ENCODE measurements at places on chromosomes 16 and 17.

- no peak for DNase-seq
Observed at GRCh38 chr16:88017587-88018101, 66.4 kb downstream of the BANP start.

GRCh38 chr16:456891-457483 is 31.5 kb downstream of the RAB11FIP3 start:
- DNase-seq, result no peak

- no peak for DNase-seq
Observed at GRCh38 chr17:11302401-11303186, 61.6 kb downstream of the SHISA6 start.

DNA sequence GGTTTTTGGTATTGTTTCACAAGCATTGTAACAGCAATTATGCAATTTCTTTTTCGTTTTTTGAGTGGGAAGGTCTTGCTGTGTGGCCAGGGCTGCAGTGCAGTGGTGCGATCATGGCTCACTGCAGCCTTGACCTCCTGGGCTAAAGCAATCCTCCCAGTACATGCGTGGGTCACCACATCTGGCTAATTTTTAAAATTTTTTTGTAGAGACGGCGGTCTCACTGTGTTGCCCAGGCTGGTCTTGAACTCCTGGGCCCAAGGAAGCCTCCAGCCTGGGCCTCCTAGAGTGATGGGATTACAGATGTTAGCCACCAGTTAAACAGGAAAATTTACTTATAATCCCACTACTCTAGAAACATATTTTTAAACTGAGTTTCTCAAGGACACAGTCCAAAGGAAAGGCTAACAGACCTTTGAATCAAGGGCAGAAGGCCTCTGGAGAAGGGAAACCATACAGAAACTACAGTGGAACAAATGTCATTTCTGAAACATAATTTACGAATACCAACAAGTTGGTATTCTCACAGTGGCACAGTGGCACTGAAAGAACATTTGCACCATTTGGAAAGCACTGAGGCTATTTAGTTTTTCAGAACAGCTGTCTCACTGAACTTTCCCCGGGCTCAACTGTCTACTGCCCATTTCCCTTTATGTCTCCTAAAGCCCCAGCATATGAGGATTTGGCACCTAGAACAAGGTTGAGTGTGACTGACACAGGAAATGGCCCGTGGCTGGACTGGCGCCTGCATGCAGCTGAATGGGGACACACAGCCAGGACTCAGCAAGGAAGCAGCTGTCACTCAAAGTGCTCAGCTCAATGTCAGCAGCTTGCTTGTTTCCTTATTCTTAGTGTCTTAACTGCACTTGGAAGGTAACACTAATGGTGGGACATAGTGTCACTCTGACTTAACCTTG is 2.8 kb upstream of the PRKAR1A start:
- DNase-seq, result no peak

GRCh38 chr16:27258241-27258734 is 10.3 kb downstream of the NSMCE1 start:
- DNase-seq, result no peak

DNA sequence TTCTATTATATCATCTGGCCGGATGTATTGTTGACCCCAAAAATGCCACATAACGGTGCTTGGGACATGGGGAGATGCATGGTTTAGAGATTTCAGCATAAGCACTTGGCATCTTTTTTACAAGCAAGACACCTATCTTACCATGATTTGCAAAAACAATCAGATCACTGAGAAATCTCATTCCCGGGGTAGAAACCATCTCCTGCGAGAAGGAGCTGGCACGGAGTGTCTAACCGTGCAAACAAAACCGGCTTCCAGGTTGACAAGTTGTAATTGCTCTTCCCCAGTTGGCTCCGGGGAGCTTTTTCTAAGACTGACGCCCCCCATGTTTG is 1.0 kb downstream of the SLC16A6 start:
- DNase-seq, result no peak
